ENCODE measurements at places on chromosomes 2 and 18.
A peak's percentile ranks its signal among the peaks of the same experiment; 100 is the strongest.

GRCh38 chr2:159903443-159904126 lies 105.6 kb upstream of the CD302 start:
- H3K27me3 ChIP-seq: peaks cover 23% of the 10 kb centered on the region
- no peaks in the 10 kb centered on the region for H3K36me3 ChIP-seq
- peaks cover 15% of the 10 kb centered on the region for H3K4me1 ChIP-seq
- DNase-seq: no peak
- peak overlapping the region; percentile 65 for H3K4me3 ChIP-seq
- no peak overlapping the region for H3K27ac ChIP-seq

DNA sequence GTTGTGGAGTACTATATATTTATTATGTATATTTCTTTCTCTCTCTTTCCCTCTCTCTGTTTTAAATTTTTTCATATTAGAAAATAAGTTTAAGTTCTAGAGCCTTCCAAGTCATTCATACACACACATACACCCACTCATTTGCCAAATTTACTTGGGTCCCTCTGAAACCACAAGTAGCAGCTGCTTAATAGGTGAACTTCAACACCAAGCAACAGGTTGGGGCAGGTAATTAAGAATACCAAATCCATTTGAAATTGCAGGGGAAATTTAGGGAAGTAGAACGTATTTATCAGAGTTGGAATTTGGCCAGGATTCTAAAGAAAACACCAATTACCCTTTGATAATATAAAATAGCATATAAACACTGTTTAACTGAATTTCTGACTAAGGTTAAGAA lies 75.0 kb upstream of the RBBP8 start:
- DNase-seq: no peak
- no peaks in the 10 kb centered on the region for H3K27me3 ChIP-seq
- H3K4me3 ChIP-seq: no peak overlapping the region
- no peaks in the 10 kb centered on the region for H3K36me3 ChIP-seq
- no peaks in the 10 kb centered on the region for H3K4me1 ChIP-seq

GRCh38 chr18:49055754-49056172 lies 105.0 kb upstream of the SMAD7 start:
- peak; percentile 67 for DNase-seq
- H3K36me3 ChIP-seq: no peaks in the 10 kb centered on the region
- H3K4me3 ChIP-seq: no peak overlapping the region
- H3K4me1 ChIP-seq: peaks cover 16% of the 10 kb centered on the region
- H3K27ac ChIP-seq: no peak overlapping the region

DNA sequence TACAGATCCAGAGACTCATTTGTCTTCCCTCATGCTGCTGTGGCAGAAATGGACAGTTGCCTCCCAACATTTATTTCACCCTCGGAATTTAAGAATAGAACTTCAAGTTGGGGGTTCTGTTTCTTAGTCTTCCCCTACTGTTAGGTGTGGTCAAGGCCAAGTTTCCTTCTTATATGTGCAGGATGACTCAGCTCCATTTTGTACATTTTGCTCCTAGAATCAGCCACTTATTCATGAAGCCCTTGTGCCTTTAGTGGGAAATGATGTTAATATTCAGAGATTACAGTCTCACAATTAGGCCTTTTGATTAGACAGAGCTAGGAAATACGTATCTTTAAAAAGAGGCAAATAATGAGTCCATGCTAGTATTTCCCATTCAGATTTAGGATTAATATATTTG lies 46.2 kb upstream of the ELOA2 start:
- no peak overlapping the region for H3K4me3 ChIP-seq
- no peaks in the 10 kb centered on the region for H3K4me1 ChIP-seq
- DNase-seq: no peak
- no peak overlapping the region for H3K27ac ChIP-seq
- no peaks in the 10 kb centered on the region for H3K36me3 ChIP-seq

GRCh38 chr2:101756266-101756665 lies 58.8 kb downstream of the MAP4K4 start:
- no peaks in the 10 kb centered on the region for H3K36me3 ChIP-seq
- DNase-seq: no peak
- H3K27ac ChIP-seq: no peak overlapping the region
- no peaks in the 10 kb centered on the region for H3K27me3 ChIP-seq
- H3K4me3 ChIP-seq: no peak overlapping the region

DNA sequence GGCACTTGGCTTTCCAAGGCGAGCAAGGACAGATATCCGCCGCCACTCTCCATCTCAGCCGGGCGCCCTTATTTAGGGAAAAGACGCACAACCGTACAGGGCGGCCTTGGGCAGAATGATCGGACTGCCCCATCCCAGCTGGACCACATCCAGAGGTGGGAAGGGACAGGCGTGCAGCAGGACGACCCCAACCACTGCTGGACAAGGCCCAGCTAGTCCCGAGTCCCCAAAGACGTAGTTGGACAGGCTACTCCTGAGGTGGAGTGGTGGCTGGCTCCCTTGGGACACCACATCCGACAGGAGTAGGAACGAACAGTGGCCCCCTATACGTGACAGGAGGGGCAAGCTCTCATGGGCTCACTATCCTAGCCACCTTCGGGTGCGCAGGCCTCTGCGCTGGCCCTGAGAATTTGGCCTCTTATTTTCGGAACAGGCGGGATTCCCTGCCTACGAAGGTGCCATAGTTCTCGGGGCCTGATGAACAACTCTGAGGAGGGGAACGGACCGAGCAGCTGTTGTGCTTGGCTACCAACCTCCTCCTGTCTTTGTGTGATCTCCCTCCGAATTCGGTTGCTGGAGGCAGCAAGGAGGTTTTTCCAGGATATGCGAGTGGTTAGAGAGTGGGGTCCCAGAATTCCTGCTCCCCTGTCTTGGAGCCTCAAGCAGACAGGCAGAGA lies 2.3 kb downstream of the FEV start:
- no peaks in the 10 kb centered on the region for H3K36me3 ChIP-seq
- H3K27me3 ChIP-seq: peaks cover 88% of the 10 kb centered on the region
- DNase-seq: no peak
- peaks cover 20% of the 10 kb centered on the region for H3K4me1 ChIP-seq

DNA sequence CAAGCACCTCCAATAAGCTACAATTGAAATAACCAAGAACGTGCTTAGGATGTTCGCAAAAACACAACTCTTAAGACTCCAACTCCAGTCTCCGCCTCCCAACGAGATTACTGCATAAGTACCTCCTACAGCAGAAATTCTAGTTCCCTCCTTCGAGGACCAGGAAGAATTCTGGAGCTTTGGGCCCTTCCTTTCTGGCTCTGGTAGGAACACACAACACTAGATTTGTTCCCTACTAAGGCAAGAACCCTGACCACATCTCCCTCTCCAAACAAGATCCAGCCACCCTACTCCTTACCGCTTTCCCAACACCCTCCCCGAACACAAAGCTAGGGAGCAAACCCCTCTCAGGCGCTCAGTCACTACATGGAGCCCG lies 721 bp downstream of the ADAM17 start:
- no peaks in the 10 kb centered on the region for H3K36me3 ChIP-seq
- peak overlapping the region; percentile 81 for H3K4me3 ChIP-seq
- DNase-seq: peak; percentile 89

Measured in mesenchymal stem cell (in vitro differentiated cells and primary cell).